Cerebellar nuclear complex (tissue), 1 donor: ENCODE measurements at places on chromosomes 3 and 15.

DNA sequence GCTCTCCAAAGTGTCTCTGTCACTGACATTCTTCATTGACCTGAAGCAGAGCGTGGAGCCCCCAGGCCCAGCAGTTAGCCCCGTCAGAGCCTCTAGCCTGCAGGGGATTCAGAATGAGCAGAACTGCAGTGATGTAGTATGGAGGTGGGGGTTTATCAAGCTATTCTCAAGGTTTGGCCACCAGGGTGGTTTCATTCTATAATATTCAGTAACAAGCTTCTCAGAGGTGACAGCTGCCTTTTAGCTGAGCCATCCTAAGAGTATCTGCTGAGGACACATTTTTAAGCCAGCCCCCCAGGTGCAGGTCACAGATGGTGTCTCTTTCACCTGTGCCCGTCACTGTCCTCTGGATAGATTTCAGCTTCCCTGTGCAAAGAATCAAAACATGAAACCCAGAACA lies 31.9 kb downstream of the CMTM7 start:
- DNase-seq, result peak; percentile 30

DNA sequence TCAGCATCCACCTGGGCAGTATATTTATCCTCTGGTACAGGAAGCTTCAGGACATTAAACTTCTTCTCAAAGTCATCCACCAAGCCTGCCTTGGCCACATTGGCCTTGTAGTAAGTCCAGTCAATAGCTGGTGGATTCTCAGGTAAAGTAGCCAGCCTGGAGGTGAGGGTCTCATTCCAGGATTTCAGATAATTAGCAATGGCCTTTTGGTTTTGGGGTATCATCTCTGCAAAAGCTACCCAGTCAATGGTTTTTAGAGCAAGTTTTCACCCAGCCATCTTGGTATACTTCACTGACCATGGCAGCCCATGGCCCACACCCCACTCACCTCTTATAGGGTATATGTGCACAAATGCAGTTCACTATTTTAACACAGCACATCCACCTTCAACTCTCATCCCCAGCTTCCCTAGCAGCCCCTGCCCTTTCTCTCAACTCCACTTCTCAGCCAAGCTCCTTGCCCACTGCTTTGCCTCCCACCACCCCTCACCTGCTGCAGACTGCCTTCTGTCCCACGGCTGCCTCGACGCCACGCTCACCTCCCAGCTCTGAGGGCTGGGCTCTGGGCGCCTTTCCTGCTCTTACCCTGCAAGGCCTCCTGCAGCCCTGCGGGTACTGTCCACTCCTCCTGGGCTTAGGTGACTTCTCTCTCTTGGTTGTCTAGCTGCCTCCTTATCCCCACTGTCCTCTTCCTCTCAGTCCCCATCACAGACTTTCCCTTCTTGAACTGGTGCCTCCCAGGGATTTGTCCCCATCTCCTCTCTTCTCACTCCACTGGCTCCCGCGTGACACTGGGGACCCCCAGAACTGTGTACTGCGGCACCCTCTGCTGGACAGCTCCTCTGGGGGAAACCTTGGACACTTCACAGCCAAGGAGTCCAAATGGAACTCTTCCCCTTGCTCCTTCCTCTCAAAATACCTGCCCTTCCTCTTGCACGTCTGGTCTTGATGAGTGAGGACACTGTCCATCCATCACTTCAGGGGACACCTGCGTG lies 1.7 kb upstream of the TGM5 start:
- DNase-seq, result no peak

- no peak for DNase-seq
These were observed 35.1 kb upstream of the CPB1 start for GRCh38 chr3:148792516-148792915.

DNA sequence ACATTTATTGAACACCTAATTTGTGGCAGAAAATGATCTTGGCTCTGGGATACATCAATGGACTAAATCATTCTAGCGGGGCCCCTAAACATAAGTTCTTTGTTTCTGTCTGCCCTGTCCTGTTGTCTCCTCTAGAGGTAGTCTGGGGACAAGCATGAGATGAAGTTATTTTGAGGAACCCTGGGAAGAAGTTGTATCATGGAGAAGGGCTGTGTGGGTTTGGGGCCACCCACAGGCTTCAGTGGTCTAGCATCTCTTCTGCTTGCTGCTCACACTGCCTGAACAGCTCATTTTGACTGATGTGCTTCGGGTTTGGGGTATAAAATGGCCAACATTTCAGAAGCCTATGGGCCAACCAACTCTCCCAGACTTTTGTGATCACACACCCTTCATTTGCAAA lies 50.3 kb upstream of the OSBPL11 start:
- DNase-seq, result no peak

GRCh38 chr3:168273036-168273435 lies 177.3 kb upstream of the GOLIM4 start:
- DNase-seq, result no peak

GRCh38 chr15:39833515-39833981 lies 50.9 kb upstream of the FSIP1 start:
- no peak for DNase-seq

DNA sequence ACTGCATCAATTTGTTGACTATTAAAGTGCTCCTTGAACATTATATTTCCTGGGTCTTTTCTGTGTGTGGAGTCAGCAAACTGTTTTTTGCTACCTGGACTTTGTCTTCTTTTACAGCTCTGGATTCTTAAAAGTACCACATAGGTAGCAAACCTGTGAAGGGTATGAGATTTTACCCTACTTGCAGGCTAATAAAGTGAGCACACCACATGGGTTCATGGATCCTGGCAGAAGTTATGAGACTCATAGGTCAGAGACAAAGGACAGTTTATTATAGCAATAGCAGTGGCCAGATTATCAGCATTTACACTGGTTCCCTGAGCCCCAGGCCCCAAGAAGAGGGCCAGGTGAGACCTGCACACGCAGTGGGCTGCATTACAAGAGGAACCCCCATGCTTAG lies 8.0 kb upstream of the SACM1L start:
- DNase-seq, result no peak

DNA sequence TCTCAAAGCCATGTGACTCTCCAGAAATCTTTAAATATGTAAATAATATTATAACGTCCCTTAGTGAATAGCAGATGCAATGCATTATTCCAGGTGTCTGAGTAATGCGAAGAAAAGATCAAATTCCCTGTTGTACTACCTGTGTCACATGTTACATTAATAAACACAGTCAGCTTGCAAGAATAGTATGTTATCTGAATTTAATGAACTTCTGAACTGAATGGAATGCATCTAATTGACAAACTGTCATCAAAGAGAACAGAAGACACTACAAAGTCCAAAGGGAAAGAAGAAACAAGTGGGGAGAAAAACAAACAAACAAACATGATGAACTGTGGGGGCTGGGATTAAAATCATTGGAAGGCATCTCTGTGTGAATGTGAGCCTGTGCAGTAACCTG lies 508.8 kb downstream of the LPP start:
- DNase-seq, result no peak

GRCh38 chr15:94584833-94585244 lies 353.5 kb downstream of the MCTP2 start:
- no peak for DNase-seq

DNA sequence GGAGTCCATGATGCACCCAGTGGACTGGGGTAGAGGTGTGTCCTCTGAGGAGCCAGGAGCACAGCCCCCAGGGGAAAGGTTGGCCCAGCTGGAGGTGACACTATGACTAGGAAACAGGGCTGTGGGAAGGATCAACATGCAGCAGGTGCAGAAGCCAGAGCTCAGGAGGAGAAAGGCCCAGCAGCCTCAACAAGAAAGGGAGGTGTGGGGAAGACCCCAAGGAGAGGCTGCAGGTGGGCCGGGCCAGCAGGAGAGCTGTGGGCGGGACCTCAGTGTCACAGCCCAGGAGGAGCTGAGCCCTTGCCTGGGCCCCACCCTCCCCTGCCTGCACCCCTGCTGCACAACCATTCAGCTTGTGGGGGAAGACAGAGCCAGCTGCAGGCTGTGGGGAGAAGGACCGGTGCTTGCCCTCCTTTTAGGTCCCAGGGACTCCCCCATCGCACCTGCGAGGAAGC lies 18.4 kb upstream of the KLF13 start:
- no peak for DNase-seq

GRCh38 chr15:65400760-65401610 lies 21.8 kb downstream of the IGDCC4 start:
- DNase-seq, result no peak

- DNase-seq, result peak; percentile 12
These were observed 410.6 kb upstream of the WNT5A start for GRCh38 chr3:55897573-55898224.

DNA sequence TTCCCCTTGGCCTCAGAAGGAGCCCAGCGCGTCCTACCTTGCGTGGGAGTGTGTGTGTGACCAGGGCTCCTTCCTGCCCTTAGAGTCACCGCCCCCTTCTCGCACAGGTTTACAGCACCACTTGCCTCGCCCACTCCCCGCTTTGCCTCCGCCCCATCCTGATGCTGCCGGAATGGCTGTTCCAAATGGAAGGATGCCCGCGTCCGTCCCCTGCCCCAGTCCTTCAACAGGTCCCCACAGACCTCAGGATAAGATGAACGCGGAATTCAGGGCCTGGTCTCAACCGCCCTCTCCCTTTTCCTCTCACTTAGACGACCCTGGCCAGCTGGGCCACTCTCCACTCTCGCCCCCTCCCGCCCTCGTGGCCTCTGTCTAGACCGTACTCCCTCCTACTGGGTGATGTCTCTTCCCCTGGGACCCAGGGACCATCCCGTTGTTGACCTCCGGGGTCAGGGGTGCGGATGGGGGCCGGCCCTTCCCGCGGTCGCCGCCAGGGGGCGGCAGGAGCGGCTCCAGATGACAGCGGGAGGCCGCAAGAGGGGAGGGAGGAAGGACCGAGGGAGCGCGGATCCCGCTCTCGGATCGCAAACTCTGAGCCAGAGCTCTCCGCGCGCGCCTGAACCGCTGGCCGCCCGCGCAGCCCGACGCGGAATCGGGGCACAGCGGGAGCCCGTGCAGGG lies at the start of gene THSD4:
THSD4 (plus strand) TSS at position 585 of the 680 bp plus-strand sequence.
- DNase-seq, result no peak

DNA sequence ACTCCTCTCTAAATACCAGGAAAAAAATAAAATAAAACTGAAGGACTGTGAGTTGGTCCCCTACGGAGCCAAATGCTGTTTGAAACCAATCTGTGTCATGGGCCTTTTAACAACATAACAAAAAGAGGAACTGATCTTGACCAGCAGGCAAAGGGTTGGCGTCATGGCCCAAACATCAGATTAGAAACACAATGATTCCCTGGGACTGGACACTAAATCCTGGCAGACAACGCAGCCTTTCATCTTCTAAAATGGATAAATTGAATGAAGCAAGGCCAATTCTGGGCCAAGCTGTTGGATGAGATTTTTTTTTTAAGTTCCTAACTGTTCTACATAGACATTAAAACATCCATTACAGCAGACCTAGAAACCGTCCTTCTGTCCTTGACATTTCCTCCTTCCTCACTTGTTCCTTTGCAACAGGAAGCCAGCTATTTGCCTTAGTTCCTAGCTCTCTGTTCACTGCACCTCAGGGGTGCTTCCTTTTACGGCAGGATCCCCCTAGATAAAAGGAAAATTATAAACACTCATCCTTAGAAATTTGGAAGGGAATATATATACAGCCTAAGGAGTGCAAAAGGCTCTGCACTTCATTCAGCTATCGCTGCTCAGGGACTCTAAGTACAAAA lies 21.6 kb upstream of the TAFA4 start:
- no peak for DNase-seq

DNA sequence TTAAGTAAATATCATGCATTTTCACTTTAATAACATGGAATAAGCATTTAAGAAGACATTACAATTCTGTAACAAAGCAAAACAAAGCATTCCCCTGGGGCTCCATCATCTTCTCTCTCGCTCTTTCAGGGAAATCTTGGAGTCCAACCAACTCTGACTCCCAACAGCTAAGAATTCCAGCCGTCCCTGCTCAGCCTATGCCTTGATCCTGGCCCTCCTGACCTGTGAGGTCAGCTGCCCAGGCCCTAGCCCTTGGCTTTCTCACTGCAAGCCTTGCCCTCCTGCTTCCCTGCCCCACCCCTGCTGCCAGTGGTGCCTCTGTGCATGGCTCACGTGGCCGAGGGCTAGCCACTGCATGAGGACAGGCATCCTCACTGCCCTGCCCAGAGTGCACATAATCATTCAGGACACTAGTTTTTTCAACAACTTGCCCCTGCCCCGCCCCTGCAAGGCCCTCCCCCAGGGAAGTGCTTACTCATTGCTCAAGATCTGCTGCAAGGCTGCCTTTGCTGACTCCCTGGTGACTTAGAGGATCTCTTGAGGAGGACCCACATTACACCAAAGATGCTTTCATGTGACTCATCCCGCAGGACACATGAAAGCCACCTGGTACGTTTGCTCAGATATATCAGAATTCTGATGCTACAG lies 37.6 kb downstream of the MTMR10 start:
- no peak for DNase-seq

DNA sequence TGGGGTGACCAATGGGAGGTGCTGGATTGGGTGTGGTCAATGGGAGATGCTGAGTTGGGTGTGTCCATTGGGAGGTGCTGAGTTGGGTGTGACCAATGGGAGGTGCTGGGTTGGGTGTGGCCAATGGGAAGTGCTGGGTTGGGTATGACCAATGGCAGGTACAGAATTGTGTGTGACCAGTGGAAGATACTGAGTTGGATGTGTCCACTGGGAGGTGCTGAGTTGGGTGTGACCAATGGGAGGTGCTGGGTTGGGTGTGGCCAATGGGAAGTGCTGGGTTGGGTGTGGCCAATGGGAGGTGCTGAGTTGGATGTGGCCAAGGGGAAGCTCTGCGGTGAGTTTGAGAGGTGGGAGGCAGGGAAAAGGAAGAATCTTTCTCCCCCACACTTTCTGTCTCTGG lies 250.0 kb upstream of the PROK2 start:
- no peak for DNase-seq

- no peak for DNase-seq
These were observed 422.6 kb downstream of the AGBL1 start for GRCh38 chr15:86502301-86502700.

DNA sequence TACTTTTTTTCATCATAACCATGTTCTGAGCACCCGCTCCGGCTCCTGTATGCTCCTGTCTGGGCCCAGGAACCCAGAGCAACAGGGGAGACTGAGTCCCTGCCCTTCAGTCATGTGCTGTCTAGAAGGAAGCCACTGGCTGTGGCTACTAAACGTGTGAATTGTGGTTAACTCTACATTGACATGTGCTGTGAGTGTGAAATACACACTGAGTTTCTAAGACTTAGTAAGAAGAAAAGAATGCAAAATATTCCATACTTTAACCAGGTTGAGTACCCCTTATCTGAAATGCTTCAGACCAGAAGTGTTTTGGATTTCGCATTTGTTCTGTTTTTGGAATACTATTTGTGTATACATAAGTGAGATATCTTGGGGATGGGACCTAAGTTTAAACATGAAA lies 42.8 kb upstream of the CGNL1 start:
- DNase-seq, result no peak

GRCh38 chr3:68249265-68249664 lies 594.9 kb upstream of the SUCLG2 start:
- DNase-seq, result no peak
